Stimulated activated CD8-positive, alpha-beta memory T cell treated with anti-CD3 and anti-CD28 coated beads, Interleukin-7, amount 100 ng/mL, for 1 hour (primary cell): ENCODE measurements at places on chromosomes 1 and 21.

DNA sequence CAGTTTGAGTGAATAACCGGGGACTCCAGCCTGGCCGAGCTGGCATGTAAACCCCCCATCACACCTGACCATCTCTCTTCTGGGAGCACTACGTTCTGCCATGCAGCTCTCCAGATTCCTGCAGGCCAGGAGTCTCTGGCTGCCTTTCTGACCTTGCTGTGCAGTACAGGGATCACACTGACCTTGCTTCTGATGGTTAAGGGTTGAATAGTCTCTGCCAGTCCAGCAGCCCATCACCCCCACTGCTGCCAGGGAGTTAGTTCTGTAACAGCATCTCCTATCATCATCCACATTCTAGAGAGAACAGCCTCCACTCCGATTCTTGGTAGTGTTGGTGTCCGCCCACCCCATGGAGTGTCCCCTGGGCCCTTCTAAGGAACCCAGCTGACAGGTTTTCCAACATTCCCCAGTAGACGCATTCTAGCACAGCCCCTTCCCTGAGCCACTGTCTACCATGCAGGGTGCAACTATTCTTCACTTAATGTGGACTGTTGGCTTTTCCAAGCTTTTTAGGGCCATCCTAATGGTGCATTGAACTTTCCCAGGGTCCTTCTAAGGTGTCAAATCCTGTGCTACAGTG lies 109.8 kb downstream of the RIPK4 start:
- no peak for DNase-seq

- no peak for DNase-seq
These were observed 373.4 kb downstream of the NEGR1 start for GRCh38 chr1:71908871-71909390.

DNA sequence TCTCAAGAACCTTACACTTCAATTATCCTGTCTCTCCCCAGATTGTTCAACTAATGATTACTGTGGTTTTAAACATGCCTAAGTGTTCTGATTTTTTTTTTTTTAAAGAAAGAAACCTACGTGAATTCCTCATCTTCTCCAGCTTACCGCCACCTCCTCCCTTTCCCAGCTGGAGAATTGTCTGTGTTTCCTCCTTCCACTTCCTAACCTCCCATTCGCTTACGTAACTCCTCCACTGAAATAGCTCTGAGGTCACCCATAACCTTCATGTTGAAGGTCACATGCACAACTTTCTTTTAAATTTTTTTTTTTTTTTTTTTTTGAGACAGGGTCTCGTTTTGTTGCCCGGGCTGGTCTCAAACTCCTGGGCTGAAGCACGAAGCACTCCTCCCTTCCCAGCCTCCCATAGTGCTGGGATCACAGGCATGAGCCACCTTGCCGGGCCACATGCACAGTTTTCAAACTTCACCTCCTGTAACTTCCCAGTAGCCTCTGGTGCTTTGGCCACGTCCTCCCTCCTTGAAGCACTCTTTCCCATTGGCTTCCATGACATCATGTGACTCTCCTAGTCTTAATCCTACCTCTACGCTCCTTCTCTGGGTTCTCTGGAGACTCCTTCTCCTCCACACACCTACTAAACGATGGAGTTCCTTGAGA lies 9.8 kb upstream of the CAPZB start:
- no peak for DNase-seq

GRCh38 chr1:93750955-93751354 lies 69.3 kb upstream of the BCAR3 start:
- DNase-seq, result no peak

- DNase-seq, result no peak
These were observed 158.9 kb downstream of the ST6GALNAC5 start for GRCh38 chr1:77026135-77026534.

DNA sequence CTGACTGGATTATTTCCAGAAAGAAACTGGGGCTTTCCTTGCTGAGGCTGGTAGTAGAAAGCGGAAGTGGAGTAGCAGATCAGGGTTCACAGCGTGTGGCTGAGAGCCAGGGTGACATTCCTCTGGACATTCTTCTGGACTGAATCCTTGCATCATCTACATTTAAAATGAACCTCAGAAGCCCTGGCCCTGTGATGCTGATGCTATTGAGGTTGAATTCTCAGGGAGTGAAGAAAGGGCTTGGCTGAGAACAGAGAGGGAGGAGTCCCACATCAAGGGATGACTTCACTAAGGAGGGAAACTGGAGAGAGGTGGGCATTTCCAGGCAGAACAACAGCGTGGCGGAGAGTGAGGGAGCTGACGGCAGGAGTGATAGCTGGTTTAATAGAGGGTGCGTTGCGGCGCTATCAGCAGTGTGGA lies 102.3 kb upstream of the LMO4 start:
- DNase-seq, result no peak

DNA sequence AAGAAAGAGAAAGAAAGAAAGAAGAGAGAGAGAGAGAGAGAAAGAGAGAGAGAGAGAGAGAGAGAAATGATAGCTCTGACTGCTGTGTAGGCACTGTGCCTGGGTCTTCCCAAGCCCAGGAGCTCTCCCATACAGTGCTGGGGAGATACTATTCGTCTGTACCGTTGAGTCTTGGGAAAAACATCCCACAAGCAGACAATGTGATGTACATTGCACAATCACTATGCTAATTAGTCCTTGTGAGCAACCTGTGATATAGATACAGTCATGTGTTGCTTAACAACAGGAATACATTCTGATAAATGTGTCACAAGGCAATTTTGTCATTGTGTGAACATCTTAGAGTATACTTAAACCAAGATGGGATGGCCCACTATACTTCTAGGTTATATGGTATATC lies 381.0 kb downstream of the HHAT start:
- no peak for DNase-seq

- DNase-seq, result no peak
These were observed 24.2 kb upstream of the CD34 start for GRCh38 chr1:207935166-207935583.

GRCh38 chr21:34887725-34888568 lies 161.2 kb downstream of the RUNX1 start:
- DNase-seq, result peak; percentile 62

- no peak for DNase-seq
These were observed 6.3 kb downstream of the CLDN8 start for GRCh38 chr21:30209601-30210000.

- DNase-seq, result no peak
These were observed 1.2 kb upstream of the NEGR1 start for GRCh38 chr1:72283307-72284083.

DNA sequence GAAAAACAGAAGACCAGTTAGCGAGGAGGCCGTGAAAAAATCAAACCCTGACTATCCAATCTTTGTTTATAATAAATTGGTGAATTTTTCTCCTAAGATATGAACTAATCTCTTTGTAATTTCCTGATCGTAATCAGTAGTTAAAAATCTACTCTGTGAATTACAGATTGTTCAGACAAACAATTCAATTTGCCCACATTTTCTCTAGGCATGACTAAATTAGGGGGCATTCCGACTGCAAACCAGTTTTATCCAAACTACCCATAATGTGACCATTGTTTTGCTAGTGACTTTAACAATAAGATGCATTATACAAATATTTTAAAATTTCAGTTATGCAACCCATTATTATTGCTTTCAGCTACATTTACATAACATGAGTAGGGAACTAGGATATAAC lies 546.9 kb upstream of the ADAMTS5 start:
- no peak for DNase-seq

- DNase-seq, result no peak
These were observed 1.6 kb downstream of the C1orf105 start for GRCh38 chr1:172421974-172422604.

GRCh38 chr1:240464099-240464498 lies 147.9 kb downstream of the GREM2 start:
- no peak for DNase-seq

GRCh38 chr1:59057211-59057694 lies 239.6 kb upstream of the FGGY start:
- no peak for DNase-seq

GRCh38 chr1:40906781-40907400 lies 44.7 kb upstream of the CITED4 start:
- DNase-seq, result no peak

- no peak for DNase-seq
These were observed 1857.4 kb downstream of the NCAM2 start for GRCh38 chr21:22855581-22855980.

GRCh38 chr1:190119683-190120082 lies 358.0 kb downstream of the BRINP3 start:
- no peak for DNase-seq

DNA sequence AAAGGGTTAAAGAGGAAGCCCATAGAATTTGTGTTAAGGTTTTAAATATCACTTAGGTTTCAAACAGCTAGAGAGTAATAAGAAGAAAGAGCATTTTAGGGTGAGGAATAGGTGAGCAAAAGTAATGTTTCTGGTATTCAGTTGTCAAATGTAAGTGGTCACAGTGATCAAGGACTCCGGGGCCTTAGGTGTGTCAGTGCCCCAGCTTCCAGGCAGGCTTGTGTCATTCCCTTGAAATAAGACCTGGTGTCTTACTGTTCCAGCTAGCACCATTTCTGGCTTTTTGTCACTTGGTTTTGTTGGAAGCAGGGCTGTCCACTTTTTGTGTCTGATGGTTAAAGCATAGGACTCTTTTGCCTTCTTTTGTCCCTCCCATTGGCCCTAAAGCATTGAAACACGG lies 69.6 kb downstream of the DYRK1A start:
- no peak for DNase-seq

GRCh38 chr1:89974256-89974655 lies 20.7 kb upstream of the ZNF326 start:
- DNase-seq, result no peak

- DNase-seq, result no peak
These were observed 272.5 kb downstream of the RRAGC start for GRCh38 chr1:38586993-38587646.

GRCh38 chr1:193321242-193321840 lies 134.9 kb upstream of the B3GALT2 start:
- DNase-seq, result no peak

DNA sequence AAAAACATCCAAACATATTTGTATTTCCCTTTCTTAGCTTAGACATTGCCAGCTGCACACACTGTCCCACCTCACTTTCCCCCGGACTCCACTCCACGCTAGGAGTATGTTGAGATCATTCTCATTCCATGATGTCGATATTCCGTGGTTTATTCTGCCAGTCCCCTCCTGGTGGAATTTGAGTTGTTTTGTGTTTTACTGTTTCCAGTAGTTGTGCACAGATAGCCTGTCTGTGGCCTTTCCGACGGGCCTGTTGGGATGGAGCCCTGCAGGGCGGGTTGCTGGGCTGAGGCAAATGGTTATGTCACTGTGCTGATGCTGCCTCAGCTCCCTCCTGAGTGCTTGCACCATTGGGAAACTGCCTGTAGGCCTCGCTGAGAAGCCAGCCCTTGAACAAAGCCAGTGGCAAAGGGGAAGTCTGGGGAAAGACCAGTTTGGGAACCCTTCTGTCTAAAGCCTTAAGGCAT lies 12.8 kb downstream of the TRAPPC10 start:
- DNase-seq, result no peak

DNA sequence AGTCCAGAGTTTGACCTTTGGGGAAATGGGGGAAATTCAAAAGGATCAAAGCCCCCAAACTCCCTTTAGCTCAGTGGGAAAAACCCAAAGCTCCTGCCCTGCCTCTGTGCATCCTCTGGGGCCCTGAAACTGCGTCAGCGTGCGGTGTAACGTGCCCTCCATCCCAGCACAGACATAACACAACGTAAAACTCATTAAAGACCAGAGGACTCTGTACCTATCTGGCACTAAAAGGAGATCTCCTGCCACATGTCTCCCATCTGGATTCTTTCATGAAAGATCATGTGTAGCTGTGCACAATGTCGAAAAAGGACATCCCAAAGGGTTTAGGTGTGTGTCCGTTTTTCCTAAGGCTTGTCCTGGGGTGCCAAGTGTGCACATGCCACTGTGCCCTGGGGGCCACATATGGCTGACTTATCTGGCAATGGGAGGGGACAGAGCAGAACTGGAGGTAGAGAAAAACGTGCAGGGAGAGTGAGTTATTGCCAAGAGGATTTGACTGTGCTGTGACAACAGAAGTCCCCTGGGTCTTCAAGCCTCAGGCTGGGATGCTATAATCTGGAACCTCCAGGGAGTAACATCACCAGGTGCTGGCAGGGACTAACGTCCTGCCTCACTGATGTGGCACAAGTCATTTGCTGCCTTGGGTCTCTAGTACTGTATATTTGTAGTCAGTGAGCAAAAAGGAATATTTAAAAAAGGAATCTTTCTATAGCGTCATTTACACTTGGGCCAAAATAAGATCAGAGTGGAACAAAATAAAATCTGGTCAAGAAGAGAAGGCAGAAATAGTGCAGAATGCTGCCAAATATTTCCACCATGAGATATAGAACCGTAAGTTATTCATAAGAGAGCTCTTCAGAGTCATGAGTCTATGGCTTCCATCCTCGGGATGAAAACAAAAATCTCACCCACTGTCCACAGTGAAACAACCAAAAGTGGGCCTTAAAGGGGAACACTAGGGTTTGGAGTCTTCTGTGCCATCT lies 52.3 kb downstream of the ITPKB start:
- no peak for DNase-seq
